ENCODE measurements at places on chromosomes 5 and 9. TPM values are rescaled to one million over a fixed set of nuclear protein-coding genes. Genes with fewer than 3 reads are reported as not detected.
A peak's percentile ranks its signal among the peaks of the same experiment; 100 is the strongest.

The SPATA31D4 gene
- not detected for total RNA-seq

The PRR16 gene
- total RNA-seq: 25.5 TPM

DNA sequence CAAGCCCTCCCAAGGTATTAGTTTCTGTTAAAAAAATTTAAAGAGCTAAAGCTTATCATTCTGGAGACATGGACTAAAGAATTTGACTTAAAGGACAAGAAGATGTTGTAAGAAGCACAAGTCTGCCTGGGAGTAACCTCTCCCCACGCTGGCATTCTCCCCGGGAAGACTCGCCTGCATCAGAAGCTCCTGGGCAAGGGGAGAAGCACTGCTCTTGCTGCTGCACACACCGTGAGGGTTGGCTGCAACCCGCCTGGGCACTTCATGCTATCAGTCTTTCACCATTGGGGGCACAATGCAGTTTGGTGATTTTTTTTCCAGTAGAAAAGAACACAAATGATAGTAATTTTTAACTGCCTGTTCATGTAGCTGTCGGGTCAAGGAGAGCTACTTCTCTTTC lies 192.5 kb upstream of the PANK3 start:
- no peak for DNase-seq
- H3K27ac ChIP-seq: no peak overlapping the region
- no peaks in the 10 kb centered on the region for H3K4me1 ChIP-seq
- H3K27me3 ChIP-seq: no peaks in the 10 kb centered on the region

GRCh38 chr9:134413890-134414623 lies 87.8 kb downstream of the RXRA start:
- peaks cover 13% of the 10 kb centered on the region for H3K36me3 ChIP-seq
- H3K4me1 ChIP-seq: peaks cover 23% of the 10 kb centered on the region
- DNase-seq: peak; percentile 31
- H3K4me3 ChIP-seq: peak overlapping the region; percentile 44

DNA sequence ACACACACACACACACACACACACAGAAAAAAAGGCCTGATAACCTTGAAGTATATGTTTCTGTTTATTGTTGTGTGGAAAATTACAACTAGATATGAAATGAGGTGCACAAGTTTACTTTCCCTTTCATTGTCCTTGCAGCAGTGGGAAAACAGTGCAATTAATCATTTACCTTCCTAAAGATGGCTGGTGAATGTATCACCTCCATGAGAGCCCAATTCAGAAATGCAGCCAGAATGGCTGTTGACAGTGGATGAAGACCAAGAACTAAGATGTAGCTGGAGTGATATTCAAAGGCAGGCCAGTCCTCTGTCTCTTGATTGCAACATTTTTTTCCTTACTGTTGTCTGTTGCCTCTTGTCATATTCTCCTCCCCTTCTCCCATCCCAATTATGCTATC lies 49.6 kb upstream of the EIF4EBP3 start:
- H3K4me3 ChIP-seq: no peak overlapping the region
- no peak overlapping the region for H3K27ac ChIP-seq
- no peaks in the 10 kb centered on the region for H3K4me1 ChIP-seq
- H3K27me3 ChIP-seq: no peaks in the 10 kb centered on the region
- peaks cover 6% of the 10 kb centered on the region for H3K36me3 ChIP-seq
- DNase-seq: no peak

DNA sequence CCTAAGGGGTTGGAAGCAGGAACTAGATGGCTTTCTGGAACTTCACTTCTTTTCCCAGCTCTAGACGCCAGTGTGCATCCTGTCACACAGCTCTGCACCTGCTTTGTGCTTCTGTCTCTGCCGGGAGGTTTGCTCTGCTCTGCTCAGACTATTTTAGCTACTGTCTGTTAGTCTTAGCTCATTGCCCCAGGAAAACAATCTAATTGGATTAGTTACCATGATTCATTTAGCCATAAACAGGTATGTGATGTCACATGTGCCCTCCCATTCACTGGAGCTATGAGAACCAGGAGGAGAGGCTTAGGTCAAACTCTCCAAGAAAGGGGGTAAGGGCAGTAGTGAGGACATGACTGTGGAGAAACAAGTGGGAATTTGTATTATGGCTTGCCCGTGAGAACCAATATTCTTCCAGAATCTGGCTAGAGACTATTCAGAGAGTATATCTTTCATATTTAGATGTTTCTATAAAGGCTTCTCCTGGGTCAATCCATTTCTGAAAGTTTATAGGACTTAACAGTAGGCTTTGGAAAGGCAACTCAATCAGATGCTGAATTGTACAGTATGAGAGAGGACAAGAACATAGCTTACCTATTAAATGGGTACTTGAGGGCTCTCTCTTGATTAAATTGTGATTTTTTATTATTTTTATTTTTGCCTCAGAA lies 22.4 kb upstream of the NREP start:
- no peak for DNase-seq
- no peak overlapping the region for H3K27ac ChIP-seq
- H3K4me3 ChIP-seq: no peak overlapping the region
- H3K27me3 ChIP-seq: no peaks in the 10 kb centered on the region
- H3K4me1 ChIP-seq: peaks cover 52% of the 10 kb centered on the region
- no peaks in the 10 kb centered on the region for H3K36me3 ChIP-seq

DNA sequence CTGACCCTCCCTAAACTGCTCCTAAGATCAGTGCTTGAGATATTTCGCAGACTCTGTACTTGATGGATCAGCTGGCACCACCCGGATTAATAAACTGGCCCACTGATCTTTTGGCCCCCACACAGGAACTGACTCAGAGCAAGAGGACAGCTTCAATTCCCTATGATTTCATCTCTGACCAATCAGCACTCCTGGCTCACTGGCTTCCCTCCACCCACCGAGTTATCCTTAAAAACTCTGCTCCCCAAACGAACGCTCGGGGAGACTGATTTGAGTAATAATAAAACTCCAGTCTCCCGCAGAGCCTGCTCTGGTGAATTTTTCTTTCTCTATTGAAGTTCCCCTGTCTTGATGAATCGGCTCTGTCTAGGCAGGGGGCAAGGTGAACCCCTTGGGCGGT lies 36.5 kb upstream of the CD180 start:
- no peak for DNase-seq
- H3K27me3 ChIP-seq: no peaks in the 10 kb centered on the region
- H3K36me3 ChIP-seq: no peaks in the 10 kb centered on the region
- no peak overlapping the region for H3K27ac ChIP-seq
- peaks cover 8% of the 10 kb centered on the region for H3K4me1 ChIP-seq

DNA sequence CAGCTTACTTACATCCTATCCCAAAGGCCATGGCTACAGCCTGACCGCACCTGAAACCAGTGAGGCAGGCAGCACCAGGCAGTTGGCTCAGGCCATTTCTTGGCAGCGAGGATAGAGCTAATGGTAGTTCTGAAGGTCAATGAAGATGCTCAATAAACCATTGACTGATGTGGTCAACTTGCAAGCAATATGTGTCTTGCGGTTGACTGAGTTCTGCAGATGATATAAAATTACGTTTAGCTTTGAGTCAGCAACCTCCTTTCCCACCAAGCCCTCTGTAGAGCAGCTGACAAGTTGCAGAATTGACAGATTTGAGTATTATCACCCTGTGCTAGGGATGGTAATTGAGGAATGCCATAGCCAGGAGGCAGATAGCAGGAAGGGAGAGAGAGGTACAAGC lies 189.0 kb upstream of the PUM3 start:
- H3K27me3 ChIP-seq: no peaks in the 10 kb centered on the region
- H3K36me3 ChIP-seq: no peaks in the 10 kb centered on the region
- H3K4me1 ChIP-seq: no peaks in the 10 kb centered on the region
- H3K4me3 ChIP-seq: no peak overlapping the region

GRCh38 chr5:100584069-100584468 lies 48.9 kb downstream of the FAM174A start:
- peaks cover 3% of the 10 kb centered on the region for H3K36me3 ChIP-seq
- no peak overlapping the region for H3K27ac ChIP-seq
- H3K4me3 ChIP-seq: no peak overlapping the region
- H3K27me3 ChIP-seq: no peaks in the 10 kb centered on the region
- no peaks in the 10 kb centered on the region for H3K4me1 ChIP-seq

GRCh38 chr5:115898656-115899055 lies 56.9 kb downstream of the AP3S1 start:
- peaks cover 5% of the 10 kb centered on the region for H3K4me1 ChIP-seq
- no peaks in the 10 kb centered on the region for H3K27me3 ChIP-seq
- no peak for DNase-seq
- no peak overlapping the region for H3K4me3 ChIP-seq

All from thoracic aorta (tissue), 2 donors.